NCI-H2107 (cell line): ENCODE measurements at places on chromosomes 3 and 15.

DNA sequence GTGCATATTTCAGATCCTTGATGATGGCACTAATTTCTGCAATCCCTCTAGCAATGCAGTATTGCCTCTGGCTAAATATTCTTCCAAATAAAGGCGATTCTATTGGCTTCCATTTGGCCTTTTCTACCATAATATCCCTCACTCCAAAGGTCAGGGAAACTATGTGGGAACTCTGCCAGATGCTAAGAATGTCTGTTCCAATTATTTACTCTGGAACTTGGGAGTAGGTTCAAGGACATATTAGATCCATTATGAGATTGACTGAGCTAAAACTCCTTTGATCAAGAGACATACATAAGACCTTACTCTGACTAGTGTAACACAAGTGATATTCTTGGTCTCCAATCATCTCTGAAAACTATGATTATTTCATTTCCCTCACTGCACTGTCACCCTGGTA, 674.5 kb upstream of the NECTIN3 start:
- DNase-seq = no peak

DNA sequence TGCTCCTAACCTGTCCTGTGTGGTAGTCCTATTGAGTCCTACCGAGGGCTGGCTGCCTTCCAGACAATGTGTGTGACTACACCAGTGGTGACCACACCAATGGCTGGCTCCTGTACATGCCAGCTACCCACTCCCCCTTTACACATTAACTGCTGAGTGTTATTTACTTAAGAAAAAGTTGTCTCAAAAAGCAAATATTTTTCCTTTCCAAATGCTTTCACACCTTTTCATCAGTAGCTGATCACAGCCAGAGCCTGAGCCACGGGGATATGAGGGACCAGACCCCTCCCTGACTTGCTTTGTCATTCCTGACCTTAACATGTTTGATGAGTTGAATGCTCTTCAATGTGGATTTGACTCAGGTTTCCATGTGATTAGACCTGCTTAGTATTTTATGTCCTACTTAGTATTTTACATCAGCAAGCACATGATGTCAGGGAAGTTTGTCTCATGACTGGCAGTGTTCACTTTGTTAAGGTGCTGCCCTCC, 29.6 kb upstream of the GREM1 start:
- DNase-seq = no peak

- DNase-seq = no peak
Measured at GRCh38 chr3:151835751-151836525, 22.0 kb downstream of the AADAC start.

GRCh38 chr3:57582474-57583168, 14.5 kb downstream of the ARF4 start:
- DNase-seq = no peak

- DNase-seq = no peak
Measured at GRCh38 chr15:63044645-63045464, 2.3 kb downstream of the TPM1 start.

DNA sequence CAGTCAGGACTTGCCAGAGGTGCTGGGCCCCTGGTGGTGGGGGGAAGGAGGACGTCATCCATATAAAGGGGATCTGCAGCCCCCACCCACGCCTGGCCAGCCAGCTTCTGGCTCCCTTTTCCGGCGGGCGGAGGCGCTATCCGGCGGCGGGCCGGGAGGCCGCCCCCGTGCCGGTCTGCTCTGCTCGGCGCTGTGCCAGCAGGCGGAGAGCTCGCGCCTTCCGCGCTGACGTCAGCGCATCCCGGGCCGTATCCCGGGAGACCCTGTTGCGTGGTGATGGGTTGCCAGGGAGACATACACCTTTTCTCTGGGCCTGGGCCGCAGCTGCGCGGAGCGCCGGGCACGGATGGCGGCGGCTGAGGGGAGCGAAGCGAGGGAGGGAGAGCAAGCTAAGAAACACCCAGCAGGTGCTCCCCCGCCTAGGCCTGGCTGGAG, 1.1 kb downstream of the FAM131A start:
- peak; percentile 99 for DNase-seq

DNA sequence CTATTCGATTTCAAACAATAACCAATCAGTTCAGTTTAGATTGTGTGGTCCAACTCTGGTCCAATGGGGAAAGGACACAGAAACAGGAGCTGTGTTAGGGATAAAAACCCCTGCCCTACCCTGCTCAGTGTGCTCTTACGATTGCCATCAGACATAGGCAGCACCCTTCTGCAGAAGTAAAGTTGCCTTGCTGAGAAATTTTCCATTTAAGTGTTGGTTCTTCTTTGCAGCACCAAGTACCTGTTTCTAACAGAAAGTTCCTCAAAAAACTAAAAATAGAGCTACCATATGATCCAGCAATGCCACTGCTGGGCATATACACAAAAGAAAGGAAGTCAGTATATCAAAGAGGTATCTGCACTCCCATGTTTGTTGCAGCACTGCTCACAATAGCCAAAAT, 206.2 kb upstream of the CNTN4 start:
- no peak for DNase-seq

GRCh38 chr15:37219211-37219701, 118.9 kb upstream of the MEIS2 start:
- DNase-seq = no peak

DNA sequence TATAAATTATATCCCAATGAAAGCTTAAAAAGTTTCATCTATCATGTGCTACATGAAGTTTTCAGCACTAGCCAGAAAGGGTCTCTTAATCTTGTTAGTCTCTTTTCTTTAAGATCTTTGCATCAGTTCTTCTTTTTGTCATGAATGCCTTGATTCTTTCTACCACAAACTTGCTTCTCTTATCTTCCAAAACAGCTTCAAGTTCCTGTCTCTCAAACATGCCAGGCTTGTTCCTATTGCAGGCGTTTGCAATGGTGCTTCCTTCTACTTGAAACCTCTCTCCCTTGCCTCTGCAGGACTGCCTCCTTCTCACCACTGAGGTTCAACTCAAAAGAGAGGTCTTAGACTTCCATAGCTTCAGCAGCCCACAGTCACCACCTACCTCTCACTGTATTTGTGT, 104.3 kb upstream of the FRMD4B start:
- DNase-seq = no peak

DNA sequence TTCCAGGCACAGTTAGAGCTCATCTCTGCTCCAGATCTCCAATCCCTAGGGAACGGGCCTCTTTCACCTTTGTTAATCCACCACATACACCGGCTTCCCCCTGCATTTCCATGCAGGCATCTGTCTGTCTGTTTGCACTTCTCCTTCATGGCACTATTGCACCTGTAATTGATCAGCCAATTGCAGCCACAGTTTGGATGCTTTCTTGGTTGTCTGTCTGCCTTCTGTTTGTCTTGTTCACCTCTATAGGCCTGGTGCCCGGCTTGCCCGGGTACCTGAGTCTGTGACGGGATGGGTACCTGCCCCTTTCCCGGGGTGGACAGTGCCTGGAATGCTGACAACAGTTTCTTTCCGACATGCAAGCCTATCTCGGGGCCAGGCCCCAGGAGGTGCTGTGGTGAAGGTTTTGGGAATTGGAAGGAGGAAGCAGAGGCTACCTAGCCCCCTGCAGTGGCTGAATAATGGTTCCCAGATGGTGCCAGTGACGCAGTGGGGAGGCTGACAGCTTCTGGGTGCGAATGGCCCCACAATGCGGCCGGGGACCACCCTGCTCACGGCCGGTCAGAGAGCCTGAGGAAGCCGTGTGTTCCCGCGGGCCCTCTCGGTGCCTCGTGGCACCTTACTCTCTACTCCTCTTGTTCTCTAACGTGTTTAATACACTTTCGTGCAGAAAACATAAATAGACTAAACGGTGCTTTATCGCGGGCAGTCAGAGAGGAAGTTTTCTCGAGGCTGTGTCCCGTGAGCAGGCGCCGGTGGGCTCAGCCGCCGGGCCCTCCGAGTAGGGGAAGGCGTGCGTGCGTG, 31.3 kb upstream of the RAB6B start:
- no peak for DNase-seq

GRCh38 chr3:126133606-126134005, 46.8 kb downstream of the ALDH1L1 start:
- no peak for DNase-seq

DNA sequence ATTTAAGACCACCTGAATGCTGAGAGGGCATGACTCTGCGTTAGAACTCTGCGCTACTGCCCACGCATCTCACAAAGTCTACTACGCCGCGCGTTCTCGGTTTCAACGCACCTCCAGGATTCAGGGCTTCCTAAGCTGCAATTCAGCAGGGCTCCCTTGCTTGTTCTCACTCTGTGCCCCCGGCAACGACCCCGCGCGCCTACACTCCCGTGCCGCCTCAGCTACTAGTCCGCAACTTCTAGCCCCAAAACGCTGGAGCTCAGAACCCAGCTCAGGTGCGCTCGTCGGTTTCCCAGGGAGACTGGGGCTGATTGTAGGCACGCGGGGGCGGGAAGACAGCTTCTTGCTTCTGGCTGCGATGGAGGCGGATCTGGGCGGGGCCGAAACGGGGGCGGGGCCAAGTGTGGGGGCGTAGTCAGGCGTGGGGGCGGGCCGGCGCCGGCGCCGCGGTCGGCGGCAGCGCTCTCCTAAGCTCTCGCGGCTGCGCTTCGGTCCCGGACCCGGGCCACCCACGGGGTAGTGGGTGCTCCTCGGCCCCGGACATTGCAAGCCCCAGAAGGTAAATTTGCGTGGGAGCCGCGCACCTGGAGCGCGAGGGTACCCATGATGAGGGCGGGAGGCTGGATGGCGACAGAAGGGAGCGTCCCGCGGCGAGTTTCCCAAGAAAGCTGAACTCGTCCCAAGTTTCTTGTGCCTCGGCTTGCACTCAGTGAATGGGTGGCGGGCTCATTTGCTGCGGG, at the start of gene ARHGEF26:
Gene ARHGEF26, plus strand, starts transcription at position 430 of the 740 bp plus-strand sequence. CDS start 603 bp downstream, outside the sequence.
- peak; percentile 81 for DNase-seq

DNA sequence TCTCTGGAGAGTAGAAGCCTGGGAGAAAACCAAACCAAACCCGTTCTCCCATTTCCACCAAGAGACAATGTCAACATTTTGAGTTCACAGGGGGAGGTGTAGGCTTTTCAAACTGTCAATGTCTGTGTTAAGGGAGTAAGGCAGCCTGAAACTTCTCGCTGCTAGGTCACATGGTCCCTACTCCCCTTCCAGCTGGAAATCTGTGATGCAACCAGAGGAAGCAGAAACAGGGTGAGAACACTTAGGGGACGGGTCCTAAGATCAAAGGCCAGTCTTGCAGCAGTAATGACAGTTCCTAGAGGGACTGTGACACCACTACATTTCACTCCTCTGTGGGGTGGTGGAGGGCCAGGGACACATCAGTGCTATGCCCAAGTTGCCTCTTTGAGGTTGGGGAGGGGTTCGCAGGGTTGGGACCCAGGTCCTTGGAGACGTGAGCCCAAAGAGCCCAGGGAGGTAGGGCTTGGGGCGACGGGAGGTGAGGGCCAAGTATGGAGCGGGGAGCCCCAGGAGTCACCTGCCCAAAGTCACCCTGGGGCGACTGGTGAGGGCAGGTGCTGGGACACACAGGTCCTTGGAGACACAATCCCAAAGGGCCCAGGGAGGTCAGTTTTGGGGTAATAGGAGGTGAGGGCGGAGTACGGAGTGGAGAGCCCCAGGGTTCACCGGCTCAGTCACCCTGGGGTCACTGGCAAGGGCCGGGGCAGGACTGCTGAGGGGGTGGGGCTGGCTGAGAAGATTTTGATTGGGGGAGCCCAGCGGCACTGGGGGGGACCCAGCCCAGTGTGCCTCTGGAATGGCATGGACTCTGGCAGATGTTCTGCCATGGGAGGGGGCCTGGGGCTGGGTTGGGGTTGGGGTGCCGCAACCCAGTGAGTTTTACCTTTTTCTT, 582 bp downstream of the GOLGA6L2 start:
- no peak for DNase-seq

GRCh38 chr3:192904632-192905289, 12.9 kb downstream of the MB21D2 start:
- DNase-seq = no peak

GRCh38 chr15:93413745-93414144, 324.7 kb upstream of the RGMA start:
- no peak for DNase-seq
